ENCODE measurements at places on chromosomes 7 and 10. TPM values are rescaled to one million over a fixed set of nuclear protein-coding genes. Genes with fewer than 3 reads are reported as not detected.
A peak's percentile ranks its signal among the peaks of the same experiment; 100 is the strongest.

DNA sequence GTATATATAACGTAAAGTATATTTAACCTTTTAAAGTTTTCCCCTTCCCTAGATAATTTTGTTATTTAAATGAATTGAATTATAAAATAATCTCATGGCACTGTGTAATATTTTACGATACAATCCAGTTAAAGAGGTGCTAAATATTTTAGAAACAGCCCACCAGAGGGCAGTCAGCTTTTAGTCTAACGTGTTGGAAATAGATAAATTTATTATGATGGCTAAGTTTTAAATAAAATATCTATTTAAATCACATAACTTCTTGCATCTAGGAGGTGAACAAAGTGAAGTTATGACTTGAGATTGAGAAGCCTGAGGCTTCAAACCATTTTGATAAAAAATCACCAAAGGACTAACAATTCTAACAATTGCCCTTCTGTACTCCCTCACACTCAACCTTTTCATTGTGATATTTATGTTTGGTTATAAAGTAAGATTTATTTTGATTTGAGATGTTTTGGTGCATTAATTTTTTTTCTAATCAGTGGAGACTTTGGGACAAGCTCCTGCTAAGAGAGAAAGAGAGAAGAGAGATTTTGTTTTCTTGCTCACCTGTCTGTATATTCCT lies 171.5 kb upstream of the SP4 start:
- peak; percentile 39 for DNase-seq

DNA sequence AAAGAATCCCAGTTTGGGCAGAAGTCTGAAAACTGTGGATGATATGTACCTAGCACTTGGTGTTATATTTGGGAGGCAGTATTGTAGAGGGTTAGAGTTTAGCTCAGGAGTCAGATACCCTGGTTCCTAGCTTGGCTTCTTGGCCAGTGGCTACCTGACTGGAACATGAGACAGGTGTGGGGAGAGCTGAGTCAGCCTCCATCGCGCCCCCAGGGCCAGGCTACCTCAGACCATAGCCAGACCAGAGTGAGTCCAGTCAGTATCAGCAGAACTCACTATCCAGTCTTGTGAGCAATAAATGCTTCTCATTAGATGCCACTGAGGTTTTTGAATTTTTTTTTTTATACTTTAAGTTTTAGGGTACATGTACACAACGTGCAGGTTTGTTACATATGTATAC lies 26.0 kb downstream of the CYP3A5 start:
- no peak for DNase-seq

Gene RBM17
- 29.8 TPM for total RNA-seq

GRCh38 chr10:130778166-130778545 lies 533.4 kb downstream of the TCERG1L start:
- DNase-seq: no peak

GRCh38 chr7:117001283-117001682 lies 48.0 kb downstream of the ST7 start:
- DNase-seq: no peak

Gene VGF
- 0.45 TPM for total RNA-seq

DNA sequence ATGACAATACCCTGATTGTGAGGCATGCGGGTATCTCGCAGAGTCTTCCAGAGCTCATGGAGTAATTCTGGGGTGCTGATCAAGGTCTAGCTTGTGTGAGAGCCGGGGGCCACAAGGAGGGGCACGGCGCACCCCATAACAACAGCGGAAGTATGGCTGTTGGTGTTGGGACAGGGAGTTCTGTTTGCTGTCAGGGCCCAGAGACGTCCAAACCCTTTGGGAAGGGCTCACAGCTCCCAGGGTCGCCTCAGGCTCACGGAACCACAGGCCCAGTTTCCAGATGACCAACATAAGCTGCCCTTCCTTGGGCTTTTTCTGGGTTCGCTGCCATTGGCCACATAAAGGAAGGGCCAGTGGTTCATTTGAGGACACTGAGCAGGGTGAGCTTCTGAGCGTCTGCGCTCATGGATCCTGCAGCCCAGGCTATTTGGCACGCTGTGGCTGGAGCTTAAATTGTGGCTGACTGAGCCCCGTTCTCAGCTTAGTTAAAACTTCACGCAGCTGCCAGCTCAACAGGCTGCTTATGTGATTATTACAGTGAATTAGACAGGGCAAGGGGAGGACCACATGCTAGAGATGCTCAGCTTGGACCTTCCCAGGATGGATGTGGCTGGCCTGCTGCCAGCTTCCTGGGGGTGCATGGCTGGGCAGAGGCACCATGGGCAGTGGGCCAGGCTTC lies 92.3 kb downstream of the DNAJB6 start:
- DNase-seq: no peak

Gene NACAD
- 2.9 TPM for total RNA-seq

DNA sequence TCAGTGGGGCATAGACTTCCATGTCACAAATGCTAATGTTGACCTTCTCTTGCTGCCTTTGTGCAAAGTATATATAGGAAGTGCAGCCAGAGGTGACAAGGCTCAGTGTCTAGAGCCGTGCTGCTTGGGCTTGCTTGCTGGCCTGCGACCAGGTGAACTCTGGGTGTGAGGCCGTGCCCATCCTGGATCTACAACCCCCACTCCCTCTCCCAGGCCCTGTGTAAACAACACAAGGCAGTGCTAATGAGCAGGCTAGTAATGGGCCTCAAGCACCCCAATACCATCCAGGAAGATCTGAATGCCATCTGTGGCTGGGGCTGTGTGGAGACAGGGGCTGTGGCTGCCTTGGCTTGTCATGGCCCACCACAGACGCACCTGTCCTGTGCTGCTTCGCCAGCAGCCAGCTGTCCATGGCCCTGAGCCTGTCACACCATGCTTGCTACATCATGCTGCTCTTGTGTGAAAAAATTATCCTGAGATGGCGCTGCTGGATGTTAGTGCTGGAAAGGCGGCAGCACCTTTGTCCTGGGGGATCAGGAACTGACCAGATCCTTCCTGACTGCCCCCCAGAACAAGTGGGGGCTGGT lies 107.6 kb upstream of the ZNF92 start:
- DNase-seq: no peak

Gene ZNF503
- total RNA-seq: 4.1 TPM

- no peak for DNase-seq
These were observed 7.2 kb upstream of the ADAM22 start for GRCh38 chr7:87926581-87927461.

GRCh38 chr7:129311429-129311828 lies 86.6 kb downstream of the AHCYL2 start:
- DNase-seq: no peak

DNA sequence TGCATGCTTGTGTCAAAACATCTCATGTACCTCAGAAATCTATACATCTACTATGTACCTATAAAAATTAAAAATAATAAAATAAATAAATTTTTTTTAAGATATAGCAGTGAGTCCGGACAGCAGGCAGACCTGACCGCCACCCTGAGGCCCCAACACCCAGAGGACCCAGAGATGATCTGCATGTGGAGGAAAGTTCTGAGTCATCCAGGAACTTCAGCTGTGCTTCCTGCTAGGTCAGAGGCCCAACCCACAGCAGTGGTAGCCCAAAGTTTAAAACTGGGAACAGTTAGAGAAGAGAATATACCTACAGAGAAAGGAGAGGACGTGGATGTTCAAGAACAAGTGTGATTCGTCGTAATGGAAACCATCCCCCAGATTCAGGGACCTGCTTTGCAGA lies 683.7 kb upstream of the NRP1 start:
- DNase-seq: peak; percentile 37

- DNase-seq: no peak
These were observed 13.8 kb upstream of the C10orf67 start for GRCh38 chr10:23358357-23358756.

- DNase-seq: no peak
These were observed 65.2 kb upstream of the SYPL1 start for GRCh38 chr7:106177300-106177690.

- no peak for DNase-seq
These were observed at the start of gene LRMDA for GRCh38 chr10:75431180-75432111. Gene LRMDA, plus strand, starts transcription at chr10:75431624.

Gene FAM241B
- total RNA-seq: not detected

DNA sequence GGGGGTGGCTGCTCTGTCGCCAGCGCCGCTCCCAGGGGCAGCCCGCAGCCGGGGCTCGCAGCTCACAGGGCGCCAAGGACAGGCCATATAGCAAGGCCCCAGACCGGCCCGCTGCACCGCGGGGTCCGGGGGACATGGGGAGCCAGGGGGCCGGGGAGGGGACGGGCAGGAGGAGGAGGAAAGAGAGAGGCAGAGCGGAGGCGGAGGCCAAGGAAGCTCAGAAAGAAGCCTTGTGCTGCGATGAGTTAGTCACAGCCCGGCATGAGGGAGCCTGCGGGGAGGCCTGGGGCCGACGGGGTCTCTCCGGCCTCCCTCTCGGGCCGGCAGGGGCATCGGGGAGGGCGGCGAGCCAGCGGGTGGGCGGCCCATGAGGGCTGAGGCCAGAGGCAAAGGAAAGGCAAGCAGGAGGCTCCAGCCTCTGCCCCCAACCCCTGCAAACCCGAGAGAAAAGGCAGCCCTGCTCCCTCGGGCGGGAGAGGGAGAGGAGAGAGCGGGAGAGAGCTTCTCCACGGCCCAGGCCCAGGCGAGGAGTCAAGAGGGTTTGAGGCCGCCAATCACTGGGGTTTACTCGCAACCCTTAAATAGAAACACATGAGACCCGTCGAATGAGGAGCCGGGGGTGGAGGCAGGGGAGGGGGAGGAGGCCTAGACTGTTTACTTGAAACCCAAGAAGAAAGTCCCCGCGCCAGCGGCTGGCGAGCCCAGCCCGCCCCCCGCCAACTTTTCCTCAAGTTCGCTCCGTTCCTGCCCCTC lies 167.9 kb downstream of the NEURL1 start:
- peak; percentile 85 for DNase-seq

DNA sequence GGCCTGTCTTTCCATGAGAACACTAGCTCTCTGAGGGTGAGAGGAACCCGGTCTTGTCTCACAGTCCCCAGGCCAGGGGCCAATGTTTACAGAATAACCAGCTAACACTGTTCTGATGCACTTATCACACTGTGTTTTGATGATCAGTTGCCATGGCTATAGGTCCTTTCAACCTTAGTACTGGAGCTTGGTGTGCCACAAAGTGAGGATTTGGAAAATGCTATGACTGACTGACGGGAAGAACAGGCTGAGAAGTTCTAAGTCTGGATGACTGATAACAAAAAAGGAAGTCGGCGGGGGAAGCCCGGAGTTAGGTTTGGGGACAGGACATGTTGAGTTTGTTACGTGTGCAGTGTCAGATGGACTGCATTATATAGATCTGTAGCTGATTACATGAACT lies 141.8 kb downstream of the CTTNBP2 start:
- peak; percentile 5 for DNase-seq

Gene CYP2E1
- 0.52 TPM for total RNA-seq

- DNase-seq: no peak
These were observed 69.0 kb downstream of the PWWP2B start for GRCh38 chr10:132465889-132466519.

Gene OPN1SW
- 2.1 TPM for total RNA-seq

DNA sequence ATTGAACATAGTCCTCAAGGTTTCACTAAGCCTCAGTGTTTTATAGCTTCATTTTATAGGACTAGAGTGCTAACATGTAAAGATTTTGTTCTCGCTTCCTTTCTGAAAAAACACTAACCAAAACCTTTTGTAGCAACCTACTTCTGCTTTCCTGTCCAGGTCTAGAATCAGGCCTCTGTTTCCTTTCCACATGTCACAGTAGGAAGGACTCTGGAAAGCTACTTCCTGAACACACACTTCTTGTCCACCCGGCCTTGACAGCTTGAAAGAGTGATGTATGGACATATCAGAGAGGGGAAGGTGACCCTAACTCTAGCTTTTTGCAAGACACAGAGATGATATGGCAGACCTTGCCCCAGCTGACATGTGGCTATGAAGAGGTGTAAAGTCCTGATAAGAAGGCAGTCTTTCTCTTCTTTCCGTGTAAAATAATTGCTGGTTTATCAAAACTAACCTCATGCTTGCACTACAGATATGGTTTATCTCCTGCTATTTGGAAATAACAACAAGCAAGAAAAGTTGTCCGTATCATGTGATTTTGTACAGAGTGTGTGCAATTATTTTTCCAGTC lies 175.4 kb downstream of the SKAP2 start:
- DNase-seq: no peak

DNA sequence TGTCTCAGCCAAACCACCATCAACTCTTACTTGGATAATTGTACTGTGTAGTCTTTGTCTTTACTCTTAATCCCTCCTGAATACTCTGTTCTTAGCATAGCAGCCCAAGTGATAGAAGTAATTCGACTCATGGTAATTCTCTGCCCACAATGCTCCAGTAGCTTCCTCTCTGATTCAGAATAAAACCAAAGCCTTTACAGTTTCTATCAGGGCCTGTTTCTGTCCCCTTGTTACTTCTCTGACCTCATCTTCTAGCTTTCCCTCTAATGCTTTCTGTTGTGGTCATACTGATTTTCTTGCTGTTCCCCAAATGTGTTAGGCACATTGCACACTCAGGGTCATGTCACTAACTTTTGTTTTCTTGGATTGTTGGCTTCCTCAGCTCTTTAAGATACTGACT lies 8.0 kb downstream of the ZNF518A start:
- DNase-seq: peak; percentile 15

Gene MCMBP
- 80.1 TPM for total RNA-seq

- DNase-seq: peak; percentile 43
These were observed 162.0 kb downstream of the SEMA3E start for GRCh38 chr7:83486957-83487356.

DNA sequence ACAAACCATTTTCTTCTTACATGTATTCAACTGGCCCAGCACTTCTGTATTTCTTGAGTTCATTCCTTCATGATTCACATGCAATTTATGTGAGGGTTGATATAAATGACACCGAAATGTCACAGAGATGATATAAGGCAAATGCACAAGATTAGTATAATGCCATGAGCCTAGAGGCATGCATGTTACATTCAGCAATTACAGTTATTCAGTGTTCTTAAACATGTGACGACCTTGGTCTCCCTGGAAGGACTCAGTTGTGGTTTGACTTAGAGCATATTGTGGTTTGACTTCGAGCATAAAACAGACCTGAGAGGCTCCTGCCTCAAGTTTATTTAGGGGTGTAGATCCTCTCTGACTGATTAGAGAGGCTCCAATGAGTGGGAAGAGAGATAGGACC lies 752.1 kb upstream of the POM121L12 start:
- DNase-seq: no peak

Gene TFR2
- total RNA-seq: 1.3 TPM

- peak; percentile 100 for DNase-seq
These were observed at the start of gene BBIP1 for GRCh38 chr10:110918643-110919348. Gene BBIP1, minus strand, starts transcription at chr10:110919180. Its CDS starts 1,023 bp downstream, at chr10:110918157.

- DNase-seq: peak; percentile 6
These were observed 99.5 kb upstream of the ABI1 start for GRCh38 chr10:26960308-26960707.

DNA sequence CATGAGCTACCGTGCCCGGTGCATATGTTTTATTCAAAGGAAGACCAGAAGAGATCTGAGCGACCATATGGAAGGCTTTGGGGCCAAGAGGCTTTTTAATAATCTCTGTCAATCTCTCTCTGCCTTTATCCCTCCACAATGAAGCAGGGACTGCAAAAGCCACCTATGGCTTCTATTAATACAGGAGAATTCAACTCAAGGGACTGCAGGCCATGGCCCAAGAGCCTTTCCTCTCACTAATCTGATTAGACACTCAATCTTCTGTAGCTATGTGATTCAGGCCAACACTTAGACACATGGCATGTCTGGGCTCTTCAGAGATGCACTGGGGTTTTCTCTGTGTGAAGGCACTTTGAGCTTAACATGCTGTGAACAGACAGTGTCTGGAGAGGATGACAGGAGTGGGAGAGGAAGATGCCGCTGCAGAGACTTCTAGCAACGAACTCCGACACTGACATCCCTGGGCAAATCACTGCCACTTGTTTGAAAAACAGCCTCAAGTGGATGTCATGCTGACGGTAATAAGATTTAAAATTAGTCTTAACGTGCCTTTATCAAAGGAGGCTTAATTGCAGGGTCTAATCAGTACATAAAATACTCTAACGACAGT lies 114.4 kb upstream of the AOAH start:
- no peak for DNase-seq
